ENCODE measurements at places on chromosomes 7 and 10.
A peak's percentile ranks its signal among the peaks of the same experiment; 100 is the strongest.

- DNase-seq = peak; percentile 40
Observed at GRCh38 chr10:60032723-60033122, 126.4 kb upstream of the CCDC6 start.

GRCh38 chr10:5461914-5462840 is 37.2 kb downstream of the CALML5 start:
- no peak for DNase-seq

- no peak for DNase-seq
Observed at GRCh38 chr7:100835903-100836811, 8.8 kb upstream of the EPHB4 start.

- DNase-seq = no peak
Observed at GRCh38 chr7:71198887-71199286, 66.9 kb downstream of the GALNT17 start.

DNA sequence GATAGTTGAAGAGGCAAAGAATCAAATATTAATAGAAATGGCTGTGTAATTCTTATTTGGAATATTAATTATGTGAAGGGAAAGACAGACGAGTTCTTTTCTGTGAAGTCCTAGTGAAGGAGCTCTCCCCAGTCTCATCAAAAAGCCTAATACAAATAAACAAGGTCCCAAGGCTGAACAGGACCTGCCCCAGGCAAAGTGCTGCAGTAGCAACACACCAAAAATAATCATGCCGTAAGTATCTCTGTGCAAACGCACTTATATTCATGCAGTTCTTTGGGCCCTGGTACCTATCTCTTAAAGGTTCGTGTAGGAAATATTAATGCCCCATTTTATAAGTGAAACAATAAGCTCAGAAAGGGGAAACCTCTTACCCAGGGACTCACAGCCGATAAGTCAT is 12.2 kb upstream of the CHST15 start:
- no peak for DNase-seq

DNA sequence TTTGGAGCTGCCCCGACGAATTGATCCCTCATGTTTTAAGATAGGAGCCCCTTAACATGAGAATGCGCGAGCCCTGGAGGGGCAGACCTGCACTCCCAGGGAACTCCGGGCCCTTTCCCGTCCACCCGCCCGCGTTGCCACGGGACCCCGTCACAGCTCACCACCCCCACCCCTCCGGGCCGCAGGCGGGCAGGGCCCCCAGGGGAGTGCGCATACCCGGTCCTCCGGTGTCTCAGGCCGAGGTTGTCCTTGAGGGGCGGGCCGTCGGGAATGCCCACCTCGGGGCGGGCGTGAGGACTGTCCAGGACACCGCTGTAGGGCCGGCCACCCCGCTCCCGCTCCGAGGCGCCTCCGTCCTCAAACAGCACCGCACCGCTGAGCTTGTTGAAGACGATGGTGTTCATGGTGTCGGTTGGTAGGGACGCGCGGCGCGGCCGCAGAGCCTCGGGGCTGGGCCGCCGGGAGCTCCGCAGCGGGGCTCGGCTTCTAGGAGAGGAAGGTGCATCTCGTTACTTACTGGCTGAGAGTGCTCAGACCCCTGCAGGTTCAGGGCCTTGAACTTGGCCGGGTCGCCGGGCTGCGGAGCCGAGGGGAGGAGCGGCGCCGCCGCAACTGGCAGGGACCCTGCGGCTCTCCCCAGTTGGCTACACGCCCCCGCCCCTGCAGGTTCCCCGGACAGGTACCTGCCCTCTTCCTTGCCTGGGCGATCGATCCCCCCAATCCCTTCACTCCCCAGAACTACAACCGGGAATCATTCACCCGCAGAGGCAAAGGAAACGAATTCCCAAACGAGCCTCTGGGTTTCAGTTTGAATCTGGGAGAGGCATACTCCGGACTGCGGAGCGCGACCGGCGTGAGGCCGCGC is 2.4 kb downstream of the MKX start:
- no peak for DNase-seq

Data from CD4-positive, alpha-beta T cell treated with Interferon alpha-2 for 1 hour (primary cell).